Cerebellar nuclear complex (tissue), 1 donor: ENCODE measurements at places on chromosomes 11 and 22.

DNA sequence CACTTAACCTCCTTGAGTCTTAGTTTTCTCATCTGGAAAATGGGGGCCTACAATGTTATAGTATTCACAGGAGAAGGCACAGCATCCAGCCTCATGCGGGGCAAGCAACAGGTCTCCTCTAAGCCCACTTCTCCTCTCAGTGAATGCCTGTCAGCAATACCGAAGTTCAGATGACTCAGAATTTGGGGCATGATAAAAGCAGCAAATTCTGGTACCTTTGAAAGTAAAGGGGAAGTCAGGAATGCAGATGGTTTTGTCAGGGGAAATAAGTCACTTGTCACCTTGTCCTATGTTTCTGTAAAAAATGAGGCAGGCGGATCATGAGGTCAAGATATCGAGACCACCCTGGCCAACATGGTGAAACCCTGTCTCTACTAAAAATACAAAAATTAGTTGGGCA lies 350.2 kb downstream of the LARGE1 start:
- no peak for DNase-seq

DNA sequence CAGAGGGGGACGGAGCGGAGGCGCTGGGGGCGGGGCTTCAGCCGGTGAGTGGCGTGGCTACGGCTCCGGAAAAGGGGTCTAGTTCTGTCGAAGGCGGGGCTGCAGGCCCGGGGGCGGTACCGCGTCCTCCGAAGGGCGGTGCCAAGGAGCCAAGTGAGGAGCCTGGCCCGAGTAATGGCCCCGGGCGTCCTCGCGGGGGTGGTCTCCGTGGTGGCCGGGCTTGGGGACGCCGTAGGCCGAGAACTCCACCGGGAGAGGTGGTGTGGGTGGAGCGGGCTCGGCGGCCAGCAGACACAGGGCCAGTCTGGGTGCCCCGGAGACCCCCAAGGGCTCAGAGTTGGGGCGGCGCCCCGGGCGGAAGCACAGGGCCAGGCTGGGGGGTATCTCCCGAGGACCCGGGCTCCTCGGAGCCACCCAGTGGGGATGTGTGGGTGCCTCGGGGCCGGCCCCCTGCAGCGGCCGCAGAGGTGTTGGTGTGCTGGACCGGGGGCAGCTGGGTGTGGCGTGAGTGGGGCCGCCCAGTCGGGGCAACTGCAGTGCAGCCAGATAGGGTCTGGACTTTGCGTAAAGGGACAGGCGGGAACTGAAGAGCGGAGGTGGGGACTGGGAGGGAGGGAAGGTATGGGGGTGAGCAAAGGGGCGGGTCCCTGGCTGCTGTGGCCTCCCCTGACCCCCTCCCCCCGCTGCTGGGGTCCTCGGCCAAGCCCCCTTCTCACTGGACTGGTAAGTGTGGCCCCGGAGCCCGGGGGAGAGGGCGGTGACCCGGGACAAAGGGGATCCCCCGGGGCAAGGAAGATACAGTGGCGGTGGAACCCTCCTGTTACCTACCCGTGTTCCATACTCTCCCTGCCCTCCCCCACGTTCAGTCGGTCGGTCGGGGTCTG lies 838 bp downstream of the FKBP2 start:
- DNase-seq = no peak

GRCh38 chr11:60511393-60511792 lies 3.8 kb upstream of the MS4A13 start:
- DNase-seq = no peak

DNA sequence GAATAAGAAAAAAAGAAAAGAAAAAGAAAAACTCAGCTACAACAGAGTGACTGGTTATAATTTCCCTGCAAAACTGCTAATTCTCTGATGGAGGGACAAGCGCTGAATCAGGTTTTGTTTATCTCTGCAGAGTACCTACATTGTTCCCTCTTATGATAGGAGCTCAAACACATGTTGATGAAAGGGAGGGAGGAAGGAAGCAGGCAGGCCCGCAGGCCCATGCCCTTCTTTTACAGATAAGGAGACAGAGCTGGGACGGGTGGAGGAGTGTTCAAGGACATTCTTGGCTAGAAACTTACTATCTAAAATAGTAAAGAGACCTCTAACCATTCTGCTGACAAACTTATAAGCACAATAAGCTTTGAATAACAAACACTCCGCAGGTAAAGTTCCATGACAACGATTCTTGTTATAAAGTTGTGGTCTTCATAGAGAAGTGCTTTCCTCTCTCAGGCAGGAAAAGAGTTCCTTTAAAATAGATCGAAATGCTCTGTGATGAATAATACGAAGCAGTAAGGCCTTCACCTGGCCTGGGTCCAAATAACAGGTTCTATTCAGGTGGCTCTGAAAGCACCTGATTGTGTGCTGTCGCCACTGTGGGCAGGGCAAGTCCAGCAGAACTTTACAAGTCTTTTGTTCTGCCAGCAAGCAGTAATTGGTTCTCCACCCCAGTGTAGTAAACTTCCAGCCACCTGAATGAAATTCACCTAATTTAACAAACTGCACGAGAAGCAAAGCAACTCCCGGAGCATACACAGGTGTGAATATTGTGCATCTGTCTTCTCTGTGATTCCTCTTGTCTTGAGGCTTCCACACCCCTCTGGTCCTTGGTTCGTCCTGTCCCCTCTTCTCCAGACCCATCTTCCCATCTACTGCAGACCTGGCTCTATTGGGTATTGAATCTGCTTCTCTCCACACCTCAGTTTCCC lies 15.3 kb upstream of the MICAL2 start:
- DNase-seq = no peak

DNA sequence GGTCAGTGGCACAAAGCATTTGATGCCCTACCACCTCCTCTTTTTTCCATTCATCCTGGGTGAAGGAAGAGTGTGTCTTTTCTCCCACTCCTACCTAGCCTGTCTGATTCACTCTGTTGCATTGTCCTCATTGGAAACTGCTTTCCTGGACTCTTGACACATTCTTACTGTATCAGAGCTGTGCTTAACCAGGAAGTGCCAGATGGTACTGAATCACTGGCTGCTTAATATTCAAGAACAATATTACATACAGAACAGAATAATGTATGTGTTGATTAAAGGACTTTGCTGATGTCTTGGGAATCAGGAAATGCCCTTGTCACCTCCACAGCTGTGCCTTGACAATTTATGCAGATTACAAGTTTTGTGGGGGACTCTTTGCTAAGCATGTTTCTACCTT lies 44.4 kb downstream of the SVIP start:
- DNase-seq = no peak

DNA sequence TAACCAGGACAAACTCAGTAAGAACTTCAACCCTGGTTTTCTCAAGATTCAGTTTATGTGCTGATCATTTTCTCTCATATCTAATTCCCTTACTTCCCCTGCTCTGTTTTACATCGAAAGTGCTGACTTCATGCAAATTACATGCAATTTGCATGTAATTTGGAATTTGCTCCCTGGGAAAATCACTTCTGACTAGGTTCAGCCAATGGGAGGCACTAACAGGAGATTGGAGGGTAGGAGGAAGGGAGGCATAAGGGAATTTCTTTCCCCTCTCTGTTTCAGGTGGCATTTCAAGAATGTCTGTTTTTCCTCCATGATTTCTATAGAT lies 363.3 kb upstream of the CCDC90B start:
- no peak for DNase-seq

- DNase-seq = no peak
Observed at GRCh38 chr22:23053051-23053707, 17.1 kb upstream of the GNAZ start.

- no peak for DNase-seq
Observed at GRCh38 chr22:49704345-49705215, 123.1 kb downstream of the BRD1 start.

DNA sequence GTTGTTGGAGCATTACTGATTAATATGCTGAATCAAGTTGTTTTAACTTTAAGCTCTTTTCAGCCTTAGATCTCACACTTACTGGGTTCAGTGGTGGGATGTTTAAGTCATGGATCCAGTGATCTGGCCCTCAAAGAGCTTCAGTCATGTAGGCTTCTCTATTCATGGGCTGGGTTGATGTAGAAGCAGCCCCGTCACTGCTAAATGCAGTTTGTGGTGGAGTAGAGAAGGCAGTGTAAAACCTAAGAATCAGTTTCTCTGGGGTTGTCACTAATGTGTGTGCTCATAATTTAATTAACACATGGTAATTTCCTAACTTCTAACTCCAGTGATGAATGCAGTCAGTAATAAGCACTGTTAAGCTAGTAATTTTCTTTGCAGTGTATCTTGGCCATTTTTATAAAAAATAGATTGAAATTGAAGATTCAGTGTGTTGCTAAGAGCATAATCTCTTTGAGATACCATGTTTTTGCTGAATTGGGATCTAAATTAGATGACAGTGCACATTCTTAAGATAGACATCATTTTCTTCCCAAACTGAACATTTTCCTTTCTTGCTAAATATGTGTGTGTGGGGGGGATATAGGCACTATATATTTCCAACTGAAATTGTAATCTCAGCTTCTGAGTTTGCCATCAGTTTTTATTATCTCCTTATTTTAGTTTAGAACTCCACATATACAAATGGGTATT lies 9.0 kb downstream of the SPCS2 start:
- DNase-seq = no peak

- no peak for DNase-seq
Observed at GRCh38 chr22:35344956-35345690, 35.8 kb upstream of the HMOX1 start.

GRCh38 chr22:35274154-35274871 lies 17.0 kb downstream of the HMGXB4 start:
- DNase-seq = no peak

DNA sequence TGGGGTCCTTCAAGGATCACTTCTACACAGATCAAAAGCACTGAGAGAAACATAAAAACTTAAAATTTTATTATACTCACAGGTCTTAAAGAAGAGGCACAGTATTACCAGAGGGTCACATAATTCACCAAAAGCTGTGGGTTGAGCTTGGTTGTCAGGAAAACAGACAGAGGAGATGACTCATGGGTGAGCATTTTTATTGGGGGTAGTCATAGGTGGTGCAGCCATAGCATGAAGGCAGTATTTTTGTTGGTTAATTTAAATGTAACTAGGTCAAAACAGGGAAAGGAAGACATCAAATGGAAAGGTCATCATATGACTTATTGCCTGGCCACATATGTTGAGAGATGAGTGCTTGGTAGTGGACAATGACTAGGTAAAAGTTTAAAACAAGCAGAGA lies 24.2 kb downstream of the OR5B17 start:
- no peak for DNase-seq

- no peak for DNase-seq
Observed at GRCh38 chr11:13283636-13284035, 6.0 kb downstream of the BMAL1 start.

DNA sequence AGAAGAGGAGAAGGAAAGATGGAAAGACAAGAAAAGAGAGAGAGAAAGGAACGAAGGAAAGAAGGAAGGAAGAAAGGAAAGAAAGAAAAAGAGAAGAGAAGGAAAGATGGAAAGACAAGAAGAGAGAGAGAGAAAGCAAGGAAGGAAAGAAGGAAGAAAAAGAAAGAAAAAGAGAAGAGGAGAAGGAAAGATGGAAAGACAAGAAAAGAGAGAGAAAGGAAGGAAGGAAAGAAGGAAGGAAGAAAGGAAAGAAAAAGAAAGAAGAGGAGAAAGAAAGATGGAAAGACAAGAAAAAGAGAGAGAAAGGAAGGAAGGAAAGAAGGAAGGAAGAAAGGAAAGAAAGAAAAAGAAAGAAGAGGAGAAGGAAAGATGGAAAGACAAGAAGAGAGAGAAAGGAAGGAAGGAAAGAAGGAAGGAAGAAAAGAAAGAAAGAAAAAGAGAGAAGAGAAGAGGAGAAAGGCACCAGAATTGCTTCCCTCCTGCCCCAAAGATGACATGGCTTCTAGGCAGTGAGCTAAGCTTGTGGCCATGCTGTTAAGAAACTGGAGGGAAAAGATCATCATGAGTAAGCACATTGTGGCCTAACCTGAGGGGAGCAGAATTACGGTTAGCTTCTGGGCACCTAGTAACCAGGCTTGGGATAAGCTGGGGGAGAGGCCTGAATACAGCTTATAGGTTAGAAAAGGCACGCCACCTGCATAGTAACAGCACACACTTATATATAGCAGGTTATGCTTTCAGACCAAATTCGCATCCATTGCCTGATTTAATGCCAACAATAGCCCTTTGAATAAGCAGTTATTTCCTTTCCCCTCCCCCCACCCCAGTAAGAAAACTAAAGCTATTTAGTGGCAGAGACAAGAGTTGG lies 2.3 kb upstream of the ST3GAL4 start:
- no peak for DNase-seq

GRCh38 chr11:73334384-73335203 lies 26.5 kb downstream of the ARHGEF17 start:
- DNase-seq = no peak

DNA sequence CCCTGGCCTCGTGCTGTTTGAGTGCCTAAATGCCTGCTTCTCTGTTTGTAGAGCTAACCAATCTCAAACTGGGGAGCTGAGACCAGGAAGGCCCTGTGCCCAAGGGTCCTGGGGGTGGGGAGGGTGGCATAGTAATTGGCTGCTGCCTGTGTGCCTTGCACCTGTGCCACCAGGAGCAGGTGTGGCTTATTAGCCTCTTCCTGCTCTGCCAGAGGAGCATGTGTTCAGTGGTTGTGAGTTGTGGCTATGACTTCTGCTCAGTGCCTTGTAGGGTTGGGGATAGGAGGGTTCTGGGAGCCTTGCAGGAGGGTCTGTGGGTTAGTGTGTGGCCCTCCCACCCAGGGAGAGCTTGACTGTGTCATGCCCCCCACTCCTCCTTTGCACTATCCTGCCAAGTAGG lies 109.2 kb downstream of the ZBTB16 start:
- no peak for DNase-seq

DNA sequence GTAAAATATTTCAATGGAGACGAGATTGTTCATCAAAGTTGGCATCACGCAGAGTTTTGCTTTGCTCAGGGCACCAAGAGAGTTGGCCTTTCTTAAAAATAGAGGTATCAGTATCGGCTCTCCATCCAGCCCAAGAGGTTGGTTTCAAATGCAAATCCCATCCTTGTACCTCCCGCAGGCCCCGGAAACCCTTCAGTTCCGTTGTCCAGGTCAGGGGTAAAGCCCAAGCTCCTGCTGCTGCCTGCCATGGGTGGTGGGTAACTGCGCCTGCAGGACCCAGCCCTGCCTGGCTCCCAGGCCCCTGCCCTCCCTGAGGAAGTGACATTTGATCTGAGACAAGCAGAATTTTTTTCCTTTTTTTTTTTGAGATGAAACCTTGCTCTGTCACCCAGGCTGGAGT lies 49.3 kb upstream of the RTL6 start:
- DNase-seq = no peak

- no peak for DNase-seq
Observed at GRCh38 chr11:12797996-12798395, 123.8 kb downstream of the TEAD1 start.
